Naive B cell (primary cell): ENCODE measurements at places on chromosomes 13 and 19. TPM values are rescaled to one million over a fixed set of nuclear protein-coding genes. Genes with fewer than 3 reads are reported as not detected.

The CLEC17A gene
- polyA plus RNA-seq, result 71.6 TPM

The SLC15A1 gene
- not detected for polyA plus RNA-seq

The ZNF700 gene
- 3.3 TPM for polyA plus RNA-seq

The ZNF524 gene
- polyA plus RNA-seq, result 42.1 TPM

The TGFB1 gene
- polyA plus RNA-seq, result 20.1 TPM
